ENCODE measurements at places on chromosomes 5 and 9.

DNA sequence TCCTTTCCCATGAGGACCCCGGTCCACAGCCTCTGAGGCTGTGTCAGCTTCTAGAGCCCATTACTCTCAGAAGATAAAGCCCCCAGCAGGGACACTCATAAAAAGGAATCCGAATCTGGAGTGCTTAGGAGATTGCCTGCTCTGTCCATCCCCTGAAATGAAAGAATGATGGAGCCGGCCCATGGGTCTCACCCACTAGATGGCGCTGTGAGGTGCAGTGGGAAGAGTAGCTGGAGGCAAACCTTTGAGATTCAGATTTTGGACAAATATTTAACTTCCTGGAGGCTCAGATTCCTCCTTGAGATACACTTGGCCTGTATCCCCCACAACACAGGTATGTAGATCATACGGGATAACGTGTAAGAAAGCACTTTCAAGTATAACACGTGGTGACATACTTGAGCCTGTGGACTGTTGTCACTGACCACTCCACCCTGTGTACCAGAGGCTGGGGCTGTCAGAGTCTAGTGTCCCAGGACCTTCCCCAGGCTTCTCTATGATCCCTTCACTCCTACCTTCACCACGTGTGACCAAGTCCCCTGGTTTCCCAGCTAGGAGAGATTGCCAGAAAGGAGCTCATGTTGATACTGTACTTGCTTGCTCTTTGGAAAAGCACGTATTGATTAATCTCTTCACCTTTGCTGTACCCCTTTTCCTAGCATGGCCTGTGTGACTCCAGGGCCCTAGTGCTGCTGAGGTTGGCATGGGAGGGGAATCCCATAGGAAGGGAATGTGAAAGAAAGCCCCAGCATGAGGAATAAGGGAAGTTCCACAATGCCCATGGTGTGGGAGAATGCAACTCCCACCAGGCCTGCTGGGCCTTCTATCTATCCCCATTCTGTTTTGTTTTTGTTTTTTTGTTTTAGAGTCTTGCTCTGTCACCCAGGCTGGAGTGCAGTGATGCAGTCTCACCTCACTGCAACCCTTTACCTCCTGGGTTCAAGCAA lies 32.1 kb downstream of the TRMO start:
- peak; percentile 24 for DNase-seq

- no peak for DNase-seq
These were observed 70.2 kb upstream of the COL5A1 start for GRCh38 chr9:134571326-134571931.

DNA sequence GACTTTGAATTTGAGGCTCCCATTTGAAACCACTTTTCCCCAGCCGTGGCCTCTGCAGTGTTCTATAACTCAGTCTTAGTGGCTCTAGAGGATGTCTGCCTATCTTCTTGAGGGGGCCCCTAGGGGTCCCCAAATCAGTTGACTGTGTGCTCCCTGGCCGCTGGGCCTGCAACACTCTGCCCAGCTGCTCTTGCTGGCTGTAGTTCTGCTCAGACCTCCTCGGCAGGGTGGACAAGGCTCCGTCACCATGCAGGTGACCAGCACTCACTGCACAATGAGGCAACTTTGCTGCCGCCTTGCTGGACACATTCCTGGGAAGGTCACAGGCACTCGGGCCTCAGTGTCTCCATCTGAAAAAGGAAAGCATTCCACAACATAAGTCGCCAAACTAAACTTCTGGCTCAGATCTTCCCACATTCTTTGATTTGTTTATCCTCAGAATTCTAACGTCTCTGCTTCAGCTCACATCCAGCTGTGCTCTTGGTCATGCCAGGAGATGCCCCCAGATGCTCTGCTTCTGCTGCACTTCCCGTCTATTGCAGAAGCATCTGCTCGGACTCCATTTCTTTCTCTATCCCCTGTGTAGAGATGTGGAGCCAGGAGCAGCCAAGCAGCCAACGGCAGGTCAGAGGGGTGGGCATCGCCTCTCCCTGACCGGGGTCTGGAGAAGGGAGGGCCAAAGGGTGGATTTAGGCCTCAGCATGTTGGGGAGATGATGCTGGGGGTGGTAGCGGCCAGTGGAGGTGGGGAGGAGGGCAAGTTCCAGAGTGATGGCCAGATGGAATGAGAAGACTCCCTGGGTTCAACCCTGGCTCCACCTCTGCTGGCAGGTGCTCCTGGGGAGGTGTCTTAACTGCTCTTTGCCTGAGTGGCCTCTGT lies 133.6 kb downstream of the MVB12B start:
- no peak for DNase-seq

GRCh38 chr5:67969176-67969575 lies 246.4 kb upstream of the PIK3R1 start:
- no peak for DNase-seq

DNA sequence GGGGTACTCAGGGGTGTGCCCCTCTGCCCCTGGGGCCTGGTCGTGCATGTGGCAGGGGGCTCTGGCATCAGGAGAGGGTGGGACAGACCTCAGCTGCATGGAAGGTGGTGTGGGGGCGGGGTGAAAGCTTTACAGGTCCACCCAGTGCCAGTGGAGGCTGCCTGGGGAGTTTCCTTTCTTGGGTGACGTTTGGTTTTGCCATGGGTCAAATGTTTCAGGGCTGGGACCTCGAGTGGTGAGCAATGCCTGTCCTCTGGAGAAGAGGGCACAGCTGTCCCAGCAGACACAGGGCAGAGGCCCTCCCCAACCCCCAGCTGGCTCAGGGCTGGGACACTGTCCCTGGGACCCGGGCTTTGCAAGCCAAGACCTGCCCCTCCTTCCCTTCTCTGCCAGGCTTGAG lies 3.6 kb downstream of the RXRA start:
- no peak for DNase-seq

GRCh38 chr5:76224898-76225297 lies 141.7 kb downstream of the SV2C start:
- DNase-seq: no peak

- DNase-seq: no peak
These were observed 10.6 kb upstream of the IGFBPL1 start for GRCh38 chr9:38434853-38435252.

DNA sequence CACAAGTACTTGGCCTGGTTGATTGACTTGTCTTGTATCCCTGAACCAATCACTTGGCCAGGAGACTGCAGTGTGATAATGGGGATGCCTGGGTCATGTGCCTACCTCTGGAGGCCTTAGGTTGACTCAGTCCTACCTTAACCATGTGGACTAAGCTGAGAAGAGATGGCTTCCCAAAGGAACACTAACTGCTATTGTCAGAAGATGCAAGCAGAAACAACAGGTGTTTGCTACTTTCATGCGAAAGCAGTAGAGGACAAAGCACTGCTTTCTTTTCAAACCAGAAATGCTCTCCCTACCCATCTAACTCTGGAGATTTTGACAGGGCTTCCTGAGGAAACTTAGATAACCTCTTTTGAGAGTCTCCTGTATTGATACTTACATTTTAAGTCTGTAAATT lies 22.9 kb downstream of the CDK7 start:
- DNase-seq: no peak

GRCh38 chr5:6502421-6502820 lies 53.8 kb downstream of the UBE2QL1 start:
- no peak for DNase-seq

Data from Kasumi-1 (cell line).